ENCODE measurements at places on chromosomes 2 and 18.

GRCh38 chr2:27806311-27807059 is 35.0 kb downstream of the MRPL33 start:
- no peak for DNase-seq

DNA sequence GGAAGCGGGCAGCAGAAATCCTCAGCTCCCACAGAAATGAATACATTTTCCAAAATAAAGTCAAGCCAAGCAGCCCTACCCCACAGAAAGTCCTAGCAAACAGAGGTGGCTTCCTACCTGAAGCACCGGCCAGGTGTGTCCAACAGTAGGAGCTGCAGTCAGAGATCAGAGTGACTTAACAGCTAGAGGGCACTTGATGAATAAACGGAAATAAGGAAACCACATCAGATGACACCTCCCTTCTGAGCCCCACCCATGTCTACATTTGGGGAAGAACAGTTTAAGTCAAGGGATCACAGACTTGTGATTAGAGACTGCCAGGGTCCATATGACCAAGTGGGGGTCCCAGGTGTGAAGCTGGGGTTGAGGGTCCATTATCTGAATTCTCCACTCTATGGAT is at the start of gene CXCR1:
CXCR1 (minus strand) TSS at position 172 of the 400 bp plus-strand sequence. CDS start 1,751 bp downstream, outside the sequence.
- no peak for DNase-seq

DNA sequence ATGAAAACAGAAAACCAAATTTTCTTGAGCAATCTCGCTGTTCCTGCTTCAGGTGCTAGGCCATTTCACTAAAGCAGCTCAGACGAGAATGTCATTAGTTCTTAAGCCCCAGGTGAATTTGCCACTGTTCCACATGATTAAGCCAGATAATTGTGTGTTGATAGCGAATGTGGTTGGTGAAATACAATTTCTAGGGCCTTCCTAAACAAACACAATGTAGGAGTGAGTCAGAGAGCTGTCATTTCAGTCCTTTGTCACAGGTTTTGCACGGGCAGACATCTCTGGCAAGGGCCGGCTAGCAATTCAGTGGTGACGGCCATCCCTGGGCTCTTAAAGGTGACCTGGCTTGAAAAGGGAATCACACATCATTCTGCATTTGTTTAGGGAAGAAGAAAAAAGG is 170.7 kb downstream of the TMEM182 start:
- DNase-seq: no peak

- no peak for DNase-seq
Observed at GRCh38 chr2:198359308-198359707, 554.9 kb downstream of the PLCL1 start.

DNA sequence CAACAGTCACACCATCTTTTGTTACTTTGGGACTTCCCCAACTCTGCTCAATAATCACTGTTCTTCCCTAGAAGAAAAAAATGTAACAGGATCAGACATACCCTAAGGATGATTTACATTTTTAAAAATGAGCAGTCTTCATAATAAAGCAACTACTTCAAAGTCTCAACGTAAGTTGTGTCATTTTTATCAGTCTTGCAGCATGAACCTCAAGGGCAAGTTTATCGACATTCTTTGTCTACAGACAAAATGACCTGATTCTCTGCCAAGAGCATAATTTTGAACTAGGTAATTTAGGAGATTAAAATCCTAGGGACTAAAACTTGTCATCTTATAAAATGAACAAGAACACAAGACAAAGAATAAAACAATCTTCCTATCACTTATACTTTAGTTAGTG is 2.3 kb downstream of the HSPD1 start:
- no peak for DNase-seq

GRCh38 chr2:181895818-181896217 is 4.3 kb downstream of the ITPRID2 start:
- DNase-seq: no peak

- DNase-seq: no peak
Observed at GRCh38 chr18:75214332-75214690, 3.7 kb downstream of the TSHZ1 start.

GRCh38 chr2:99261242-99261641 is 5.8 kb upstream of the LYG2 start:
- DNase-seq: no peak

- DNase-seq: no peak
Observed at GRCh38 chr2:138066841-138067240, 102.6 kb downstream of the HNMT start.

DNA sequence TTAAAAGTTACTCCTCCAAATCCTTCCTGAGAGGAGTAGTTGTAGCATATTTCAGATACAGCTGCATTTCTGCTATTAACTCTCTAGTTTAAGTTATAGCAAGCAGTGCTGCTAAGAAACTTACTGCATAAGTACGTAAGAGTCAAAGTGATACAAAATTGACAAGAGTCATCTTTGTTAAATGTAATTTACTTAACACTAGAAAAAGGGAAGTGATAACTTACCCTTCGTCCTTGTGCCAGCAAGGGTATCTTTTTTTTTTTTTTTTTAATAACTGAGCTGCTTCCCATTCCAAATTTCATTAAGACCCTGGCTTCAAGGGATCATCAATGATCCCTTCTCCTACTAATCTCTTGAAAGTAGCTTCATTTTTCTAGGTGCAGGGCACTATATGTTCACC is 493.0 kb downstream of the PLCL1 start:
- no peak for DNase-seq

GRCh38 chr2:45332094-45332493 is 279.0 kb downstream of the SRBD1 start:
- DNase-seq: no peak

Measured in putamen (tissue), 1 donor.